ENCODE measurements at places on chromosomes 7 and 10.
A peak's percentile ranks its signal among the peaks of the same experiment; 100 is the strongest.

DNA sequence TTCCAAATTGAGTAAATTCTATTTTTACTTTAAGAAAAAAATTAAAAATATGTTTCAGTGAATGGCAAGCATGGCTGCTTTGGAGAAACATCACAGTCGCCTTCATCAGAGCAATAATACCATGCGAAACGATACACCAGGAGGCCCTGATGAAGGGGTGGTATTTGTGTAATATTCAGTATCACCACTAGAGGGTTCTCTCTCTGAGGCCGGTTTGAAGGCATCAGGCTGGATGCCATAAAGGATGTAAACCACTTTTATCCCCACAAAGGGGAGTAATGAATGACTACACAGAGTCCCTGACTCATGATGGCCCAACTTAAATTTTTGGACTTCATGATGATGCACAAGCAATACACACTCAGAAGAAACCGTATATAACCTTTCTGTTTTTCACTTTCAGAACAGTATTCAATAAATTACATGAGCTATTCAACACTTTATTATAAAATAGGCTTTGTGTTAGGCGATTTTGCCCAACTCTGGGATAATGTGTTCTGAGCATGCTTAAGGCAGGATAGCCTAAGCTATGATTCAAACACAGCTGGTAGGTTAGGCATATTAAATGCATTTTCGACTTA lies 95.5 kb downstream of the PPP1R17 start:
- peak; percentile 48 for DNase-seq

DNA sequence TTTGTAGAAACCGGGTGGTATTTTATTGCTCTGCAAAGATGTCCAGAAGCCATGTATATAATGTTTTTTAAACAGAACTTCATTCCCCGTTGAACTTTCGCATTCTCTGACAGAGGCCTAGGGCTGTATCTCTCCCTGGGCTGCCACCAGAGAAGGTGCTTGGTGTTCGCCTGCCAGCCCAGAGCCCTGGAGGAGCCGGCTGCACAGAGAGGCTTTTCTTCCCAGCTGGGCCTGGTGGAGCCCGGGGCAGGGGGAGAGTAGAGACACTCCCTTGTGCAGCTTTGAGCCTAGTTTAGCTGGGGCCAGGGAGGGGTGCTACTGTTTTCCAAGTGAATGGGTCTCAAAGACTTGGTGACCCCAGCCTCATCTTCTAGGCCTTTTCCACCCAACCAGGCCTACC lies 13.6 kb upstream of the TRIM8 start:
- no peak for DNase-seq

DNA sequence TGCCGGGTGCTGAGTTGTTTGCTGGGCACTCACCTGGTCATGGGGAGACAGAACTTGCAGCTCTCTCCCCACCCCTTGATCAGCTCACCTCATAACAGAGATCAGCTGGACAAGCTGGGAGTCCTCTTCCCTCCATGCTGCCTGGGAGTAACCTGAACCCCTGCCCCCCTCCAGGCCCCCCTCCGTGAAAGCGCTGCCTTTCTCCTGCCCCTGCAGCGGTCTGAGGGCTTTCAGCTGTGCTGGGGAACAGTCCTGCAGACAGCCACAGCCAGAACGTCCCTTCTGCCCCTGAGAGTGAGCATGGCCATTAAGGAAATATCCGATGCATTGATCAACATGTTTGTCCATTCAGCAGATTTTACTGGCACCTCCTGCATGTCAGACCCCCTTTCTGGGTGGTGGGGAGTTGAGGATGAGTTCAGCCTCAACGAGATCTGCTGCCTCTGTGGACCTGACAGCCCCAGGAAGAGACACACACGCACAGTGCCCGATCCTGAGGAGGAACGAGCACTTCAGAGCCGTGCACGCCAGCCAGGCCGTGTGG lies 4.5 kb downstream of the FAM20C start:
- DNase-seq, result no peak

GRCh38 chr7:1700536-1701333 lies 30.7 kb downstream of the ELFN1 start:
- DNase-seq, result no peak

DNA sequence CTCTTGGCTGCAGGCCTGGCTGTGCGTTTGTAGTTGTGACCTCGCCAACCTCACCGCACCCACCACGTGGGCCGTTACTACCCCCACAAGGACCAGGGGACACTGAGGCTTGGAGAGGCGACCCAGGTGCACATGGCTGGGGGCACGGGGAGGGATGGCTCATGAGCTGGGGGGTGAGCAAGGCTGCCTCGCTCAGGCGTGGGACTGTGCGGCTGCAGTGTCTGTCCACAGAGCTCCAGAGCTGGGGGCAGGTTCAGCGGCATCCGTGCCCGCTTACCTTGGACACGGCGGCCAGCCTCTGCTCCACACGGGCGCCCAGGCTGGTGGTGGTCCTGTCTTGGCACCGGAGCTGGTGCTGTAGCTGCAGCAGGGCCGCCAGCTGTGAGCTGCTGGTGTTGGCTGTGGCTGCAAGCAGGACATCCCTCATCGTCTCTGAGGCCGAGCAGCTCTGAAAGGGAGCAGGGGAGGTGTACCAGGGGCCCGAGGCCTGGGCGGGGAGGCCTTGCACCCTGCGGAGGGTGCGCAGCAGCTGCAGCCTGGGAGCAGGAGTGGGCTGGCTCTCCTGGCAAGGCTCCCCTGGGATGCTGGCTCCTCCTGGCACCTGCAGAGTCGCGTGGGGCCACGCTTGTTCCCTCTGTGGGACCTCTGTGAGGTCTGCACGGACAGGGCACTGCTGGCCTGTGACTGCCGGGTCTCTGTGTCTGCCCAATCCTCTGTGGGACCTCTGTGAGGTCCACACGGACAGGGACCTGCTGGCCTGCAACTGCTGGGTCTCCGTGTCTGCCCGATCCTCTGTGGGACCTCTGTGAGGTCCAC lies 60.0 kb upstream of the NKX6-2 start:
- no peak for DNase-seq

All from NCI-H1048 (cell line).